LHCN-M2 (cell line): ENCODE measurements at places on chromosomes 7 and 10. TPM values are rescaled to one million over a fixed set of nuclear protein-coding genes. Genes with fewer than 3 reads are reported as not detected.

- no peak for DNase-seq
Measured at GRCh38 chr10:97960269-97961056, 70.0 kb downstream of the CRTAC1 start.

DNA sequence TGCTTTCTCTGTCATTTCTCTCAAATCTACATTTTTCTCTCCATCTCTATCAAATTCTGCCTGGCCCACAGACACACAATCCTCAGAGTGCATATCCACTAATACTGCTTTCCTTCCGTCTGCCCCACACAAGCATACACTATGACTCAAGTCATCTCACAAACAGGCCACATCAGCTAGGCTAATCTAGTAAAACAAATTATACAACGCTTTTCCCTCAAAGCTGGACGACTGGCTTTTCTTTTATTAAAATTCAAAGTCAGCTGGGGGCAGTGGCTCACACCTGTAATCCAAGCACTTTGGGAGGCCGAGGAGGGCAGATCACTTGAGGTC, 161.1 kb downstream of the FAM107B start:
- DNase-seq = no peak

GRCh38 chr10:92702301-92702916, 12.7 kb downstream of the HHEX start:
- no peak for DNase-seq

DNA sequence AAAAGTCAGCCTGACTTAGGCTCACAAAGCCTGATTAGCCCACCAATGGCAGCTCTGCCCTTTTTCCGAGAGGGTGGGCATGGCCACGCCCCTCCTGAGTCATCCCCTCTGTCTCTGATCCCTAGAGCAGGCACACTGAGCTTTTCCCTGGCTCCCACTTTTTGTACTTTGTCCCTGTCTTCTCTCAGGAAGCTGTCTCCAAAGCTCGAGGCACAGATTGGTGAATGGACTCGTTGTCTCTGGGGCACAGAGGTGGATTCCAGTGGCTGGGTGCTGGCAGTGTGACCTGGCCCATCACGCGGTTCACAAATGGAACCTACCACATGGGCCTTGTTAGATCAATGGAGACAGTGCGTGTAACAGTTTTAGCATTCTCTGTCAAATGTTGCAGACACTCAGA, 313.5 kb downstream of the WDR37 start:
- DNase-seq = no peak

- DNase-seq = peak; percentile 61
Measured at GRCh38 chr10:104045151-104046089, 40.3 kb downstream of the COL17A1 start.

DNA sequence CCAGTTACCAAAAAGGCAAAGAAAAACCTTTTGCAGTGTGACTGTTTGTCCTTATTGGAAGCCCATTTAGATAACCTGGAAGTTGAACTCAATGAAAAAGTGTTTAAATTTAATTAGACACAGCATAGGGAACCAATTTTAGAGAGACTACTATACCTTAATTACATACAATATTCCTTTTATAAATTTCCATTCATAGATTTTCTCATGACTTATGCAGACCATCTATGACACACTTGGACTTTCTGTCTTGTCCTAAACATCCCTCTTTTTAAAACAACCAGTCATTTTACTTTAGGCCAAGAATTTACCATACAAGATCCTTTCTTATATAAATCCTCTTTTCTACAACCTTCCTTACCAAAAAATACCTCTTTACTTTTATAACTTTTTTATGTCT, 61.6 kb downstream of the MTURN start:
- DNase-seq = peak; percentile 35

DNA sequence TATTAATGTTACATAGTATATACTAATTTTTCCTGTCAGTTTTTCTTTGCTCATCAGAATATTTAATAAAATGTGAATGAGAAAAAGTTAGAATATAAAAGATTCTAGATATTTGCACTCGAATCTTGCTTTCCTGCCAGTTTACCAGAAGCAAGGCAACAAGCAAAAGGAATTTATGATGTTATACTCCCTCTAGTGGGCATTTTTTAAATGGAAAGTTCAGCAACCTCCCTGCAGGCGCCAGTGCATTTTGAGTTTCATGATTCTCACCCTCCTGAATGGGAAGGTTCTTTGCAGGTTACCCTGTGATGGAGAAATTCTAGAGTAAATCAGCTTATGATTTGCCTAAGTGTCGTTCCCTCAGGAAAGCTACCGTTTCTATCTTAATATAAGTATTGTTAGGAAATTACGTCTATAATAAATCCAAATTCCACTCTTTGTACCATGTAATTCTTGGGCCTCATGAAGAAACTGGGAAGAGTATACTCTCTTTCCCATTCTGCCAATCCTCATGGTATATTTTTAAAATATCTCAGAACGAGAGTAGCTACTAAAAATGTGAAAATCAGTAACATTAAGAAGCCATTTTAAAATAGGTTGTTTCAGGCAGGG, 350.0 kb downstream of the CRPPA start:
- peak; percentile 73 for DNase-seq

DNA sequence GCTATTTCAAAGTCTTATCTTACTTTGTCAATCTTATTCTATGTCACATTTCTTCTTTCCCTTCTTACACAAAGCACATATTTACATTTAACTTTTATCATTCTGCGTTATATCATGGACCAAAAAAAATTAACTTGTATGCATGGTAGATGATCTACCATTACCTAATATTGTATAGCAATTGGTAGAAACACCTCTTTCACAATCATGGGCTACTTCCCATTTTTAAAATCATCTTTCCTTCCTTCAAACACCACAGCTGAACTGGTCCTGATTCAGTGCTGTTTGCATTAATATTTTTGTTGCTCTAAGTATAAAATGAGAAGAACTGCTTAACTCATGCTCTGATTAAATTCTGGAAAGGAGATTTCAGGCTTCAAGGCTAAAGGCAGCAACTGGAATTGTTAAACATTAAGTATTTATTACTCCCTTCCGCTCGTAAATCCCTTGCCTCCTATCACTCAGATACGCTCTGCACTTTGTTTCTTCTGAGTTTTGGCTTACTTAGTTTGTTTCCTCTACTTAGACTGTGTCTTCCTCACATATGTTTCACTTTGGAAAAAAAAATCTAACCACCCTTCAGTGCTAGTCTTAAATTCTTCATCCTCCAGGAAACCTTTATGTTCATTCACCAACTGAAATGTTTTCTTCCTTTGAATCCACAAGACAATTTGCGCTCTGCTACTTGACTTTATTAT, 901.4 kb downstream of the PCDH15 start:
- DNase-seq = no peak

- DNase-seq = peak; percentile 59
Measured at GRCh38 chr7:10889266-10889898, 84.3 kb upstream of the PHF14 start.

- no peak for DNase-seq
Measured at GRCh38 chr7:97871659-97872024, 566 bp downstream of the ASNS start.

DNA sequence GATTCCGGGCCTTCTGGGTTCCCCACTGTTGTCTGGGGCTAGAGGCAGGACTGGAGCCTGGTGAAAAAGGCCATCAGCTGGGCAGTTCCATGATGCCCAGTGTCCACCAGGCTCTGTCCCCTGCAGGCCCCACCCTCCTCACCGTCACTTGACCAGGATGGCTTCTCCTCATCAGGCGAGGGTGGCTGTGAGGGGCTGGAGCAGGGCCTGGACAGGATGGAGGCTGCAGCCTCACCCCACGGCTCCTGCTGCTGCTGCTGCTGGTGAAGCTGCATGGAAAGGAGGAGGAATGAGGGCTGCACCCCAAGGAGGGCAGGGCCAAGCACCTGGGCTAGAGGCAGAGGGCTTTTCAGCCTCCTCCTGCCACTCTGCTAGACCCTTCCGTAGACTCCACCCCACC, 8.3 kb downstream of the ATG9B start:
- no peak for DNase-seq

Gene ARMC3
- not detected in 2 replicates for total RNA-seq

Gene RSBN1L
- 13.7 and 18.8 TPM in 2 replicates for total RNA-seq
